Stimulated activated CD4-positive, alpha-beta T cell treated with anti-CD3 and anti-CD28 coated beads, Interleukin-1b, Interleukin-23, amount 100 ng/mL, for 48 hours (primary cell): ENCODE measurements at places on chromosomes 4 and X.
A peak's percentile ranks its signal among the peaks of the same experiment; 100 is the strongest.

GRCh38 chr4:184550476-184550875 lies 76.1 kb upstream of the IRF2 start:
- DNase-seq, result no peak

DNA sequence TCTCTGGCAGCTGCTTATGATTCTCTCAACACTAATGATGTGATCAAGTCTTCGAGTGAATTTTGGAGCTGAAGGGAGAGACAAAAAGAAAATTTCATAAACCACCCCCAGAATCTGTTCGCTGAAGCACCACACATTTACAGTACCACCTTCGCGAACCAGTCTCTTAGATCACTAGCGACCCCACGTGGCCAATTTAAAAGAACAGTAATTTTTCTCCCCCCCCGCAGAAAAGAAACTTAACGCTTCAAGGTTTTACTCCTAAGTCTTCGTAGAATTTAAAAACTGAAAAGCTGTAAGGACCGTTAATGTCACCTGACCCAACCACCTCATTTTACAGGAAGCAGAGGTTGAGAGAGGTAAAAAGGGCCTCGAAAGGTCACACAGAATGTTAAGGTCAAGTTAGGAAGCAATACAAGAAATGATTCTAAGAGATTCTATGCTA lies 187.5 kb downstream of the QDPR start:
- DNase-seq, result peak; percentile 14

- no peak for DNase-seq
Measured at GRCh38 chr4:106019771-106020170, 124.5 kb downstream of the NPNT start.

DNA sequence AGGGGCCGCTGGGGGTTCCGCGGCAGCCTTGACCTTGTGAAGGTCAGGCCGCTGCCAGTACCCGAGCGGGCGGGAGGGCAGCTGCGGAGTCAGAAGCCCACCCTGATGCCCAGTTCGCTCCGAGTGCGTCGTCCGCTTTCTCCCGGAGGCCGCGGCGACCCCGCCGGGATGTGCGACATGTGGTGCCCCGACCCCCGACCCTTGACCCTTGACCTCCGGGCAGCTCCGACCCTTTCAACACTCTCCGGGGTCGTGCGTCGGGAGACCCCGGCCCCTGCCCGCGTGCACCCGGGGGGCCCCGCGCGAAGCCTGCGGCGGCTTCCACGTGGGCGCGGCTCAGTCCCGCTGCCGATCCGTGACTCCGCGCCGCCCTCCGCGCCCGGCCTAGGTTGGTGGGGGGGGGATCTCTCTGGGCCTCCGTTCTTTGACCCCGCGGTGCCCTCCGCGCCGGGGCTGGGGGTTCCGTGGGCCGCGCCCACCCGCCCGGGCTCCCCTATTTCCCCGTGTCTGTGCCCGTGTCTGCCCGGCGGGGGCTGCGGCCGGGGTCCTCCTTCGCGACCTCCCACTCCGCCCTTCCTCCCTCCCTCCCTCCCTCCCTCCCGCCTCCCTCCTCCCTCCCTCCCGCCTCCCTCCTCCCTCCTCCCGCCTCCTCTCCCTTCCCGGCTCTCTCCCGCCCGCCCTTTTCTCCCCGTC lies 609 bp upstream of the SLC25A6 start:
- DNase-seq, result peak; percentile 59

DNA sequence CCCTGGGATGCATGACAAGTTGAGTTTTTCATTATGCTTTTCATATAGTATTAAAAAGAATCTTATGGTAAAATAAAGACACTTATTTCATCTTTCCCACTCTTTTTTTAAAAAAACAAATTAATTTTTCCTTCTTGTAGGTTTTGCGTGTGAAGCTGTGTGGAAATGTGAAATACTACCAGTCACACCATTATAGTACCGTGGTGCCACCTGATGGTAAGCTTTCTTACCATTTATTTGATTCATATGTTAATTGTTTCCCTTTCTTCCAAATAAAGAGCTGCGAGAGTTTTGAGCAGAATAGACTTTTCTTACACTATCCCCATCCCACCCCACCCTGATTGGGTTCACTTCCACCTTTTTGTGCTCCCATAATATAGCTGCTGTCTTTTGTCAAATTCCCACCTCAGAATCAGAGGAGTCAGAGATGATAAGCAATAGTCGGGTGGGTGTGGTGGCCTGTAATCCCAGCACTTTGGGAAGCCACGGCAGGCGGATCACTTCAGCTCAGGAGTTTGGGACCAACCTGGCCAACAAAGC lies 44.3 kb downstream of the CASP6 start:
- no peak for DNase-seq

DNA sequence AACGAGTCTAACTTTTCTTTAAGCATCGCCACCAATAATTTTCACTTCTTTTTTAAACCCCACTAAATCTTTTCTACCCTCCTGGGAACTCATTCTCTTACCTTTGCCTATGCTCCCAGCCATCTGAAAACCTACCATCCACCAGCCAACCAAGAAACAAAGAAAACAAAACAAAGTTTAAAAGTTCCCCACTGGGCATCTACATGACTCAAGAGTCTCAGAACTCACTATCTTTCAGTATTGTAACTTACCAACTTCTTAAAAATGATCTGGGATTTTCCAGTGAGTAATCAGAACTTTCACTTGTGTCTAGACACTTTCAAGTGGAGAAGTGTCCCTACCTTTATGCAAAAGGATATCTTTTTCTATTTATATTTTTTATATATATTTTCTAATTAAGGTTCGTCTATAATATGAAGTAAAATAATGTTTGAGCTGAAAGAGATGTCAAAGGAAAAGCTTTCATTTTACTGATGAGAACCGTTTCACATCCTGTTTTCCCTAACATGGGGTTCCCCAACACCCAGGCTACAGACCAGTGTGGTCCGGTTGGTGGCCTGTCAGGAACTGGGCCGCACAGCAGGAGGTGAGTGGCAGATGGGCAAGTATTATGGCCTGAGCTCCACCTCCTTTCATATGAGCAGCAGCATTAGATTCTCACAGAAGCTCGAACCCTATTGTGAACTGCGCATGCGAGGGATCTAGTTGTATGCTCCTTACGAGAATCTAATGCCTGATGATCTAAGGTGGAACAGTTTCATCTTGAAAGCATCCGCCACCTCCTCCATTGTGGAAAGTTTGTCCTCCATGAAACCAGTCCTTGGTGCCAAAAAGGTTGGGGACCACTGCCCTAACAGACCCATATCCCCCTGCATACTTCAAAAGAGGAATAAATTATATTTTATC lies 9.8 kb upstream of the TIGD2 start:
- DNase-seq, result no peak

- DNase-seq, result no peak
Measured at GRCh38 chrX:114582698-114583395, 1.0 kb upstream of the HTR2C start.

DNA sequence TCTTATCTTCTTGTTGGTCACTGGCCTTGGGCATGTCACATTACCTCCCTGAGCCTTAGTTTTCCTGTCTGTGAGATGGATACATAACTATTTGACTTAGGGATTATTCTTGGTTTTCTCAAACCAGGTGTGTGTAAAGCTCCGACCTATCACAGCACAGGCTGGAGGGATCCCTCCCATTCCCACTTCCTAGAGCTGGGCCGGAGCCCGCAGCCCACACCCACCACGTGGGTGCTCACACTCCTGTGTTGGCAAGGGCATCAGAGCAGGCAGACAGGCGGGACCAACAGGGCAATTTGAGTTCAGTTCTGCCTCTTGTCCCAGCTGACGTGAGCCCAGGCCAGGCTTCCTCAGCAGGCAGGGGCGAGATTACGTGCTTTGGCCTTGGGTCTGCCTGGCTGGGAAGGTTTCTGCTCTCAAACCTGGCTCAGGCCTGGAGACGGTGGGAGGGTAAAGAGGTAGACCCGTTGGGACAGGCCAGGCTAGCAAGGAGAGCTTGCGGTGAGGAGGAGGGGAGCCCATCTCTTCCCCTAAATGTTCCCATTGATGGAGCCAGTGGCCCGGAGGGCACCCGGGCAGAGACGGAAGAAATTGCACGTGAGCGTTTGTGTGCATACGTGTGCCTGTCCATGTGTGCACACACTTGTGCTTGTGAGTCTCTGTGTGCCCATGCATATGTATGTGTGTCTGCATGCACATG lies 734 bp upstream of the SH3TC1 start:
- DNase-seq, result no peak

- no peak for DNase-seq
Measured at GRCh38 chr4:106010761-106011160, 115.5 kb downstream of the NPNT start.

- DNase-seq, result no peak
Measured at GRCh38 chr4:11297201-11297600, 131.5 kb downstream of the HS3ST1 start.

DNA sequence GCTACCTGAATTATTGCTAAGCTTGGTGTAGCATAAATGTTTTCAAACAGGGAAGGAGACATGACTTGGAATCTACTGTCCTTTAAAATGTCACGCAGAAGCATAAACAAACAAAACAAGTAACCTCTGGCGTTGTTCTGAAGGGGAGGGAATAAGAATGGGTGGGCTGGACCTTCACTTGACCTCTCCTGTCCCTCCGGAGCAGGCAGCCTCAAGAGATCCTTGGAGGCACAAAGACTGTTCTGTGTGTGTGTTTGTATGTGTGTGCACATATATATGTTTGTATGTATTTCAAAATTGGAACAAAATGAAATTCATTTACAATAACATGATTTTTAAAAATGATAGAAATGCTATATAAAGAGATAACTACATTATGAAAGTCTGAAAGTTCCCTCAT lies 91.3 kb upstream of the DCLK2 start:
- no peak for DNase-seq

GRCh38 chr4:185227131-185227551 lies 17.7 kb downstream of the SNX25 start:
- no peak for DNase-seq

- no peak for DNase-seq
Measured at GRCh38 chr4:18214411-18215055, 193.0 kb upstream of the LCORL start.

GRCh38 chr4:31068257-31069075 lies 348.3 kb downstream of the PCDH7 start:
- DNase-seq, result no peak

DNA sequence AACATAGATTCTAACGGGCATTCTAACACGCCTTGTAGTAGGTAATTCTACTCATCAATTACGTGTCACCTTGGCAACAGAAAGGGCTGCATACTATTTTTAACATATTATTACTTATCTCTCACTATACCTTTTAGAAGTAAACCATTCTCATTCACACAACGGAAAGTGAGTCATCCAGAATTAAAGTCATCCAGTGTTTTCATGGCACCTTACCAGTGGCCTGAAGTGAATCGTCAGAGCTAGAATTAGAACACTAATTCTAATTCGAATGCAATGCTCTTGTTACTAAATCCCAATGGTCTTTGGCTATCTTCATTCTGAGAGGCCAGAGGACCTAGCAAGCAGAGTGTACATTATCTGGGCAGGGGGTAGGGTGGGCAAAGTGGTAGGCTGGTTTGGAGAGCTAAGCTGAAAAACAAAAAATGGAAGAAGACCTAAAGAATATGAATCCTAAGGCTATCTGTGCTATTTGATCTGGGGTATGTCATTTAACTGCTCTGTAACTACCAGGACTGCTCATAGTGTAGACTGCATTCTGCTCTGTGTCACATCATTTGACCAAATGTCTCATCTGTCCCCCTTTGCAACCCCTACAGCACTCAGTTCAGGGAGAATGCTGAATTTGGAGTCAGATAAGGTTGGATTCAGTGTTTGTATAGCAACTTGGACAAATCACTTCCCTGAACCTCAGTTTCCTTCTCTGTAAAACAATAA lies 96.5 kb downstream of the HDAC8 start:
- DNase-seq, result no peak

DNA sequence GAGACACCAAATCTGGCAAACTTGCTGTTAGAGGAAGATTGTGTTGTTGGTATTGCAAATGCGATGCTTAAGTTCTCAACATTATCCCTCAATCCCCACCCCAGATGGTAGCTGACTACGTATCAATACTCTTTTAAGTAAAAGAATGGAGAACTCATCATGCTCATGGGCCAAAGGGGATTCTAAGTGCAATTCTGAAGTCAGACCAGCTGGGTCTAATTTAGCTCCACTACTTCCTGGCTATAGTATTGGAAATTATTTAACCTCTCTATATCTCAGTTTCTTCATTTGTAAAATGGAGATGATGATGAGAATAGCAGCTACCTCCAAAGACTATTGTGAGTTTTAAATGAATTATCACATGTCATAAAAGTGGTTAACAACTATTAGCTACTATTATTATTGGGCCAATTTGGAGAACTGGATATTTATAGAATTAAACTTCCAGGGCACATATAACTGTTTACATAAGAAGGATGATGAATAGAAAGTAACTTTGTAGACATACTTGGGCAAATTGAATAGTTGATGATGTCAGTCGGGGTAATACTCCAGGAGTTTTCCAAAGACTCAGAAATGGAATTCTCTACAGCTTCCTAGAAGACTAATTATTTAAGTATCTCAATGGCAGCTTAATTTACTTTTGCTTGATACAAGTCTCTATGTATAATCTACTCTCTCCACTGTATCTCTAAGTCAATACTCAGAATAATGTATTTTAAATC lies 5.0 kb upstream of the SLAIN2 start:
- no peak for DNase-seq

- no peak for DNase-seq
Measured at GRCh38 chrX:125205918-125206665, 113.6 kb upstream of the TEX13C start.

- no peak for DNase-seq
Measured at GRCh38 chr4:144808034-144808433, 162.1 kb downstream of the HHIP start.

DNA sequence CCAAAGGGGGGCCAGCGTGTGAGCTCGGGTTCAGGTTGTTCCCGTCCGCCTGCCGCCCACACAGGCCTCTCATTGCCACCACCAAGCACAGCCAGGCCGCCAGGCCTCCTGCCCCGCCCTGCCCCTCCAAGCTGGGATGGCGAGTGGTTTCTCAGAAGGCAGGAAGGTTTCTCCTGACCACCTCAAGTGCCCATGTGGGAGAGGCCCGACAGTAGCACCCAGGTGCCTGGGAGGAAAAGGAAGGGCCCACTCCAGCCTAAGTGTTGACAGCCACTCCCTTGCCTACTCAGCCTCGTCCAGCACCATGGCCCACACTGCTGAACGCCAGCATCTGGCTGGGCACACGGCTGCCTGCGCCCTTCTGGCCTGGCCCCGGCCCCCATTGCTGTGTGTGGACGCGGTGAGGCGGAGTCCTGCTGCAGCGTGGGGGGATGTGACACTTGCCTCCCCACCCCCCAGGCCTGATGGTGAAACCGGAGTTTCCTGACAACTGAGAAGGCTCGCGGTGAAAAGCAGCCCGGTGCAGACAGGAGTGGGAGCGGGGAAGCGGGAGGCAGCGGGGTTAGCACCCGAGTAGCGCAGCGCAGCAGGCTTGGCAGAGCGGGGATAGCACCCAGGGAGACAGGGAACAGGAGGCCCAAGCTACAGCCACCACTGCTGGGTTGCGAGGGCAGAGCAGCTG lies 19.2 kb downstream of the FLNA start:
- no peak for DNase-seq
